Stimulated activated CD4-positive, alpha-beta T cell treated with anti-CD3 and anti-CD28 coated beads, Interleukin-1b, Interleukin-23, amount 100 ng/mL, for 48 hours (primary cell): ENCODE measurements at places on chromosomes 4 and X.

DNA sequence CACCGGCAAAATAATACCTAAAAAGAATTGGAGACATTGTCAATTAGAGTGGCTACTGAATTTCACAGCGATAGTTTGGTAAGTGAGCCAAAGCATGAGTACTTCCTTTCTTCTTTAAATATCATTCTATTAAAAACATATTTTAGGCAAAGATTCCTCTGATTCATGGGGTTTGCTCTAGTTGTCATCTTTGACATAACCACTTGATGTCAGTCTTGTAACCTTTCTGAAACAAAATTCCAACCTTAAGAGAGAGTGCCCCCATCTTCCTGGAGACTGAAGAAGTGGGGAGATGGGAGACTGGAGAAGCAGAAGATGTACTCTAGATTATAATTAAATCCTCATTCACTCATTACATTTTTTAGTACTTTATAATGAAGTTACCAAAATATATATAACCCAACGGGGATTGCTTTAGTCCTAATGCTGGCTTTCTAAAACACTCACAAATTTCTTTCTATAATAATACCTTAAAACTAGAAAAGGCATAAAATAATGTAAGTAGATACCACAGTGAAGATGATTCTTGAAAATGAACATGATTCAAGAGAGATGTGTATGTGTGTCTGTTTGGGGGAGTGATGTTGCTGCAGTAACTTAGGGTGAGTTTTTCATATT, 96.4 kb downstream of the EMCN start:
- no peak for DNase-seq

DNA sequence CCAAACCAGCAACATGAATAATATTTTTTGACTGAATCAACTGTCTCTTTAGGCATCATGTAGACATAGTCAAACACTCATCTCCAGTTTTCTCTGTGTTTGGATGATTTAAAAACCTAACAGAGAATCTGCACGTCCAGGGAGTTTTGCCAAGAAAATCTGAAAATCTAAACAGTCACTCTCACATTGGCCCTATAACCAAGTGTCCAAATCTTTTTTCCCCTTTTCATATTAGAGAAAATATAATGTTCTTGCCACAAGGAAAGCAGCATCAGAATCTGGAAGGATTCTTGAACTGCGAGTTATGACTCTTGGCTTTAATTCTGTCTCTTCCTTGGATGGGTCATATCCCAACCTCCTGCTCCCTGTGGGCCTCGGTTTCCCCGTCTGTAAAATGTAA, 8.8 kb upstream of the CHRDL1 start:
- no peak for DNase-seq

- DNase-seq = no peak
These were observed 15.8 kb upstream of the SRD5A3 start for GRCh38 chr4:55330241-55330640.

DNA sequence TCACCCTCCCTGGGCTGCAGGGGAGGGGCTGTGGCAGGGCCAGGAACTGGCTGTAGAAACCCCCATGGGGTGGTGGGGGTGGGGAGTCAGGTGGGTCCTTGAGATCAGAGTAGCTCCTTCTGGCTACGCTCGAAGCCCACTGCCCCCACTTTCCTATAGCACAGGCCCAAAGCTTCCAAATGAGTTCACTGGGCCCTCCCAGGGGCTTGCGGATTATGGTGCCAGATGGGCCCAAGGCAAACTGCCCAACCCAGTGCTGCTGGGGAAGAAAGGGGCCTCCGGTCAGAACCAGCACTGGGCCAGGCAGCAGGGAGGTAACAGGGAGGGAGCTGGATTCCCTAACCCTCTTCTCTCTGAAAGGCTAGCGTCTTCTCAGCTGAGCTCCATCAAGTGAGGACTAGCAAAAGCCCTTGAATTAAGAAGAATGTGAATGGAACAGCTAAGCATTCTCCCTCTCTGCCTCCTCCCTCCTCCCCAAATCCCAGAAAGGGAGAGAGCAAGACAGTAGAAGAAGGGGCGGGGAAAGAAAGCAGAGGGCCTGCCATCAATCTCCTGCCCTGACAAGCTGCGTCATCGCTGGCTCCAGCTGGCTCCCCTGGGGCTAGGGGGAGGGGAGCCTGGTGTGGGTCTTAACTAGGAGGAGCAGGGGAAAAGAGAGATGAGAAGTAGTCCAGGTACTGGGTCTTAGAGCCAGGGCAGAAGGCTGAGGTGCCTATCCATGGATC, 34.7 kb downstream of the FRMPD3 start:
- no peak for DNase-seq

DNA sequence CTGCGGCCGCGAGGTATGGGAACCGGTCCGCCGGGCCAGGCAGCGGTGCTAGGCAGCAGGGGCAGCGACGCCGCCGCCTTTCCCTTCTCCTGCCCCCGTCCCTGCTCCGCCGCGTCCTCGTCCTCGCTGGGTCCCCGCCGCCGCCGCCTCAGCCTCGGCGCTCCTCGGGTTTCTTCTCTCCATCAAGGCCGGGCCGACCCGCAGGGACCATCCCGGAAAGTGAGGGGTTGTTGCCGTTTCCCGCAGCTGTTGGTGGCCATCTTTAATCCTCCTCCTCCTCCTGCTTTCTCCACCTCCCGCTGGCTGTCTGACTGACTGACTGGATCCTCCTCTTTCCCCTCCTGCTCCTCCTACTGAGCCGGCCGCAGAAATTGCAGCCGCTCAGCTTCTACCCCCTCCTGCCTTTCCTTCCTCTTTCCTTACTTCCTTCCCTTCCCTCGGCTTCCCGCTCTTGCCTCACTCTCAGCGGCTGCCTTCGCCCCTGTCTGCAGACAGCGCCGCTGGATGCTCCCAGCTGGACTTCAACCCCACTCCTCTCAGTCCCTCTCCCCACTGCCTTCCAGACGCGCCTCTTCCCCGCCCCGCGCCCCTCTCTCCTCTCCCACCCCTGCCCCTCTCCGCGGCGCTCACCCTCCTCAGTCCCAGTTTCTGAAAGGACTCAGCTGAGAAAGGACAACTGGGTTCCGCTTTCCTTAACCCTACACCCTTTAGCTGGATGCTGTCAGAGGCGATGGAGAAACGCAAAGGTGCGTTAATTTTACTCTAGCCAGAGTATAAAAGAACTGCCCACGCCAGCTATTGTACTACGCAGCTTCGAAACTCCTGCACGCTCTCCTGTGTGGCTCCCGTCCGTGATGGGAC, at the start of gene WDFY3:
Gene WDFY3, minus strand, starts transcription at position 309 of the 861 bp plus-strand sequence. CDS start 106,099 bp downstream, outside the sequence.
- DNase-seq = peak; percentile 10

DNA sequence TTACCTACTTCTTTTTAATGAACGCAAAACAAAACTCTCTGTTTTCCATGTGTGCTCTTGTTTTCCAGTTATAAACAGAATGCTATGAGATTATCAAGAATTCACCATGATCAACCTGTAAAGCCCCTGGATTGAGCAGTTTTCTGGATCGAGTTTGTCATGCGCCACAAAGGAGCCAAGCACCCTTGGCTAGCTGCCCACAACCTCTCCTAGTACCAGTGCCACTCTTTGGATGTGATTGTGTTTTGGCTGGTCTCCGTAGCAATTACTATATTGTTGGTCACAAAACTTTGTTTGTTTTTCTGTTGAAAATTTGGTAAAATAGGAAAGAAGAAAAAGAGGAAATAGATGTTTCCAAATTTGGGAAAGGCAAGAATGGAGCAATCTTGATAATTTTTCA, 51.1 kb downstream of the UGT2B7 start:
- DNase-seq = no peak

- peak; percentile 14 for DNase-seq
These were observed 9.4 kb upstream of the CDS1 start for GRCh38 chr4:84573385-84574068.

GRCh38 chr4:100984901-100985300, 362.4 kb downstream of the PPP3CA start:
- DNase-seq = no peak

GRCh38 chr4:18869166-18869565, 847.6 kb upstream of the LCORL start:
- DNase-seq = no peak

- DNase-seq = no peak
These were observed 108.9 kb downstream of the EFHC2 start for GRCh38 chrX:44234541-44234940.

DNA sequence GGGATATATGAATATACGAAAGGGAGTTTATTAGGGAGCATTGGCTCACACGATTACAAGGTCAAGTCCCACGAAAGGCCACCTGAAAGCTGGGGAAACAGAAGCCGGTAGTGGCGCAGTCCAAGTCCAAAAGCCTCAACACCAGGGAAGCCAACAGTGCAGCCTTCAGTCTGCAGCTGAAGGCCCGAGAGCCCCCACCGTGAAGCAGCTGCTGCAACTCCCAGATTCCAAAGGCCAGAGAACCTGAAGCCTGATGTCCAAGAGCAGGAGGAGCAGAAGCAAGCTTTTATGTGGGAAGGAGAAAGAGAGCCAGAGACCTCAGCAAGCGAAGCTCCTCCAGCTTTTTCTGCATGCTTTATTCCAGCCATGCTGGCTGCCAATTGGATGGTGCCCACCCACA, 275.8 kb downstream of the PTTG2 start:
- no peak for DNase-seq

GRCh38 chr4:185742766-185743165, 69.2 kb downstream of the SORBS2 start:
- DNase-seq = no peak

DNA sequence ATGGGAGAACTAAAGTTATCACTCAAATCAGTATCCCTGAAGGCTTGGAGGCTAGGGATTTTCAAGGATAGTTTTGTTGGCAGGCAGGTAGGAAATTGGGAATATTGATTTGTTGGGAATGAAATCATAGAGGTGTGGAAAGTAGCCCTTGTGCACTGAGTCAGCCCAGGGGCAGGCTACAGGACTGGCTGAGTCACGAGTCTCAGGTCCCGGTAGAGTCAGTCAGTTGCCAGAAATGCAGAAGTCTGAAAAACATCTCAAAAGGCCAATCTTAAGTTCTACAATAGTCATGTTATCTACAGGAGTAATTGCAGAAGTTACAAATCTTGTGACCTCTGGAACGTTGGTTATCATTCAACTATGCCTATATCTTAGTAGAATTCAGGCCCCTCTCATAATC, 153.1 kb downstream of the GC start:
- no peak for DNase-seq

DNA sequence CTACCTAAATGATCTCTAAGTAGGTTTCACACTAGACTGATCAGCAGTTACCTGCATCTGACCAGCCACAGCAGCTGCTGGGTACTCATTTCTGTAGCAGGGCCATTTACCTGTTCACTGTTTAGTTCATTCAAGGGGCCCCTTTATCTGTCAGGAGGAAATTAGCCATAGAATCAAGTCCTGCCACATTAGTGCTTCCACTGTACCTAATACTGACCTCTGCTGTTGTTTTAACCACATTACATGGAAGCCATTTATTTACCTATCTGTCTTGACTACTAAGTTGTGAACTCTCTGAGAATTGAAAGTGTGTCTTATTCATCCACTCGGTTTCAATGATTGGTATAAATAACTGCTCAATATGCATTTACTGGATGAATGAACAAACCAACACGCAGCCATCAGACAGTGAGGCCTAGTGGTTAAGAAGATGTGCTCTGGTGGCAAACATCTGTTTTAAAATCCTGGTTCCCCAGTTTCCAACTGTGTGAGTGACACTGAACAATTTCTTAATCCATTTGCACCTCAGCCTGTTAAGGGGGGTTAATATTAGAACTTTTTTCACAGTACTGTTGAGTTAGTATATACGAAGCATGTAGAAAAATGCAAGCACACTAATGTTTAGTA, 30.0 kb upstream of the ANXA5 start:
- peak; percentile 35 for DNase-seq

- no peak for DNase-seq
These were observed 61.3 kb upstream of the NFKB1 start for GRCh38 chr4:102439812-102440211.

DNA sequence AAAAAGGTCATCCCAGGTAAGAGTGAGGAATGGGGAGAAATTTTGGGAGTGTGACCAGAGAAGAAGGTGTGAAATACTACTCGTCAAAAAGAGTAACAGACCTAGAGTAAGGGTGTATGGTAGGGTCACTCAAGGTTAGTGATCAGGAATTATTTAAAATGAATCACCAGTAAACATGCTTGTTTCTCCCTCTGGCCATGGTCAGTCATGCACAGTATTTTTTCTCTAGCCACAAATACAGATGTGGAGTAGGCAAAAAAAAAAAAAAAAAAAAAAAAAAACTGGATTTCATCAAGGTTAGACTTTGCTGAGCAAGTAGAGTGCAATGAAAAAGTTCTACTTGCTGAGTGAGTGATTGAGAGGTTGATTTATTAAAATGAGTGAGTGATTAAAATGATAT, 34.2 kb upstream of the SLIT2 start:
- no peak for DNase-seq

DNA sequence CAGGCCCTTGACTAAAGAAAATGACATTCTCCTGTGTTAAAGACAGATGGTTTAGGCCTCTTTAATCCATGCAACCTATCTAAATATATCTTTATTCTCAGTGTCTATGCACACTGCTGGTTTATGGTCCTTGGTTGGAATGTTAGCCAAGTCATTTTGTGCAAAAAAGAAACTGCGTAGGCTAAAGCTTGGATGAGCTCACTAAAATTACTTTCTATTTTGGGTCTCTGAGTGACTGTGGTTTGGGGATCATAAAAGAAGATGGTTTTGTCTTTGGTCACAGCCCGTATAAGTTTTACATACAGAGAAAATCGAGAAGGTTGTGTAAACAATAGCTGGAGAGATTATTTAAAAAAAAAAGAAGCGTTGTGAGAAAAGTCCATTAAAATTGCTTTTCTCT, 443.6 kb downstream of the UBE2NL start:
- no peak for DNase-seq

DNA sequence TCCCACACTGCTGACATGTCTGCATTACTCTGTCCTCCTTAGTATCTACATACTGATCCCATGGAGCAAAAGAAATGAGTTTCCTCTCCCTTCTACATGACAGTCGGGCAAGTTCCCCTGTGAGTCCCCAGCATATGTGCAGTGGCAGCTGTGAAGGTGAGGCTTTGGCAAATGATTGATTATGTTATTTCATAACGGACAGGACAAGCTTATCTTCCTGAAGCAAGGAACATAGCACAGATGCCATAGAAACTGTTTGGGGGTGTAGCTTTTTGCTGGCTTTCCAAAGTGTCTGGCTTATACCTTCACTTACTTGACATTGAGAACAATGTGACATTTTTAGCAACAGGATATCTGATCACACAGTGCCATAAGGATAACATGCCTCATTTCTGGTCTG, 136.8 kb upstream of the PDLIM3 start:
- DNase-seq = no peak

DNA sequence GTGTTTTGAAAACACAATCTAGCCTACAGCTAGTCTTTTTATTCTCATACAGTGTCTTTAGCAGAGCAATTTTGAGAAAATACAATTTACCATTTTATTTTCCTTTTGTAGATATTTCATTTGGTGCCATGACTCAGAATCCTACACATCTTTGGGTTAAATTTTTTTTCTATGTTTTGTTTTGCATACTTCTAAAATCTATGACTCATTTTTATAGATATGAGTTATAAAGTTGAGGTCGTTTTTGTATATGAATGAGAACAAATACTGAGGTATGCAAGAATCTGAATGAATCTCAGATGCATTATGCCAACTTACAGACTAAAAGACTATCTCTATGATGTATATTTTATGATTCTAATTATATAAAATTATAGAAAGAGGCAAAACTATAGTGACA, 206.5 kb upstream of the ANXA10 start:
- DNase-seq = no peak

- DNase-seq = no peak
These were observed 69.3 kb upstream of the CCDC160 start for GRCh38 chrX:134167591-134168203.
